Panc1 (cell line): ENCODE measurements at places on chromosomes 2 and 18. TPM values are rescaled to one million over a fixed set of nuclear protein-coding genes. Genes with fewer than 3 reads are reported as not detected.

DNA sequence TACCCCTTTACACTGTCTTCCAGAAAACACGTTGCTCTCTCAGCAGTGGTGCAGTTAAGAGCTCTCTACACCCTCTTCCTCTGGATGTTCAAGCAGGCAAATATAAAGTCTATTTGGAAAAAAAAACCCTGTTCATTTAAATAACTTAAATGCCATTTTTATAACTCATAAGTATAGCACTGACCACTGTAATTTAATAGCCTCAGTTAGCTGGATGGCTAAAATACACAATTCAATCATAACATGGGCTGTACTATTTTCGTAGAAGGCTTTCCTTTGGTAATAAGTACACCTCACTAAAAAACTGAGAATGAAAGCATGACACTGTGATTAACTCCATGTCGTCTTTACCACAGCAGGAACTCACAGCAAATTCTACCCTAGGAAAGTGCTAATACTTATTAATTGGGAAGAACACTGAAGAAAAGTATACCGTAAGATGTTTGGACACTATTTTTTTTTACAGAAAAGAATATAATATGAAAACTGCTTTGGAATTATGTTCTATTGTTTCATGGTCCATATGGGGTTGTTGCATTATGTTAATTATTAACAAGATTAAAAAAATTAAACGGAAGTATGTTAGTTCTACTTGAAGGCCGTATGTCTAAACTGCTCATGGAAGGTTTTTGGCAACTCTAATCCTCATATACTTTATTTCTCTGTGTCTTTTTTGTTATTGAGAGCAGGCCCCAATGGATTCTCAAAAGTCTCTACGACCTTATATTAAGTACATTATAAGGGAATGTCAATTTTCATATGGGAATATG lies 269.1 kb downstream of the ZNF385B start:
- H3K4me3 ChIP-seq = no peak overlapping the region
- no peaks in the 10 kb centered on the region for H3K27me3 ChIP-seq
- H3K36me3 ChIP-seq = no peaks in the 10 kb centered on the region
- H3K27ac ChIP-seq = no peak overlapping the region
- no peak for DNase-seq

Gene NEU2
- total RNA-seq = not detected

Gene TMEM247
- total RNA-seq = not detected

- H3K36me3 ChIP-seq = no peaks in the 10 kb centered on the region
- no peak overlapping the region for H3K27ac ChIP-seq
- H3K4me3 ChIP-seq = no peak overlapping the region
- no peak for DNase-seq
- no peaks in the 10 kb centered on the region for H3K4me1 ChIP-seq
Observed at GRCh38 chr18:7329016-7329415, 98.1 kb downstream of the LRRC30 start.

- no peaks in the 10 kb centered on the region for H3K27me3 ChIP-seq
- no peak overlapping the region for H3K4me3 ChIP-seq
- no peak for DNase-seq
- H3K4me1 ChIP-seq = no peaks in the 10 kb centered on the region
- H3K36me3 ChIP-seq = no peaks in the 10 kb centered on the region
- H3K27ac ChIP-seq = no peak overlapping the region
Observed at GRCh38 chr2:155389224-155389623, 690.7 kb downstream of the KCNJ3 start.

DNA sequence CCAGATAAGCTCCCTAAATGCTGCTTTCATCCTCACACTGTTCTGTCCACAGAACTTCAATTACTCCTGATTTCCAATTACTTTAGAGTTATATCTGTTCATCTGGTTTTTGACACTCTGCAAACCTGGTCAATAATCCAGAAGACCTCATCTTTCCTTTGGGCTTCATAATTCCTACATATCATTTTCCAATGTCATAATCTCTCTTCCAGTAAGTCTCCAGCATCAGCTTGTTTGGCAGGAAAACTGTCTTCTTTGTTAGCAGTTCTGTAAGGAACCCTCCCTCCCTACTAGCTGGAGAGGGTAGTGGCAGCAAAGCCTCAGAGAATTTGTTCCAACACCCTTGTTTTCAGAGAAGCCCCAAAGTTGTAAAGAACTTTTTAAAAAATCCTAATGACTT lies 11.9 kb upstream of the SLC14A1 start:
- no peak overlapping the region for H3K27ac ChIP-seq
- no peaks in the 10 kb centered on the region for H3K4me1 ChIP-seq
- no peak overlapping the region for H3K4me3 ChIP-seq
- H3K36me3 ChIP-seq = no peaks in the 10 kb centered on the region

- H3K27me3 ChIP-seq = no peaks in the 10 kb centered on the region
- no peak overlapping the region for H3K4me3 ChIP-seq
- no peaks in the 10 kb centered on the region for H3K36me3 ChIP-seq
- no peak for DNase-seq
- no peaks in the 10 kb centered on the region for H3K4me1 ChIP-seq
Observed at GRCh38 chr18:62847081-62847480, 131.7 kb downstream of the PHLPP1 start.

DNA sequence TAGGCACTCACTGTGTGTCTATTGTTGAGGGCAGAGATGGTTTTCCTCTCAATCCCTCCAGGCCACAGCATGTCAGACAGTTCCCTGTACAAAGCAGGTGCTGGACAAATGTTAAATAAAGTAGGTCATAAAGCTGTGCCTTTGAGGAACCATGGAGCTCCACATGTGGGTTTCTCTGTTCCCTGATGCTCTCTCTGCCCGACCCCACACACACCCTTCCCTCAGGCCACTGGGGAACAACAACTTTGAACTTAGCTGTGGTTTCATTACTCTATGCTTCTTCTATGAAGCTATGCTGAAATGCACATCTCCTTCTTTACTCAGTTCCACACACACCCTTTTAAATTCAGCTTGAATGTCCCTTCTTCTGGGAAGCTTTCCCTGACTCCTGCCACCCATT lies 415.3 kb downstream of the HRH4 start:
- H3K27me3 ChIP-seq = no peaks in the 10 kb centered on the region
- H3K36me3 ChIP-seq = no peaks in the 10 kb centered on the region
- H3K4me1 ChIP-seq = no peaks in the 10 kb centered on the region
- no peak overlapping the region for H3K4me3 ChIP-seq
- no peak for DNase-seq

DNA sequence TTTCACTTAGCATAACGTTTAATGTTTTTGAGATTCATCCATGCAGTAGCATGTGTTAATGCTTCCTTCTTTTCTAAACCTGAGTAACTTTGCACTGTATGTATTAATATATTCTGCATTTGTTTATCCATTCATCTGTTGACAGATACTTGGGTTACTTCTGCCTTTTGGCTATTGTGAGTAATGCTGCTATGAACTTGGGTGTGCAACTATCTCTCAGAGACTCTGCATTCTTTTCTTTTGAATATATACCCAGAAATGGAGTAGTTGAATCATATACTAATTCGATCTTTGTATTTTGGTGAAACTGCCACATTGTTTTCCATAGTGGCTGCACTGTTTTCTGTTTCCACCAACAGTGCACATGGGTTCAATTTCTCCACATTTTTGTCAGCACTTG lies 128.3 kb downstream of the SH3BP4 start:
- no peaks in the 10 kb centered on the region for H3K27me3 ChIP-seq
- no peak for DNase-seq
- no peaks in the 10 kb centered on the region for H3K36me3 ChIP-seq
- no peak overlapping the region for H3K4me3 ChIP-seq

GRCh38 chr2:217162533-217162932 lies 302.7 kb upstream of the TNP1 start:
- no peak overlapping the region for H3K27ac ChIP-seq
- H3K4me3 ChIP-seq = no peak overlapping the region
- H3K36me3 ChIP-seq = no peaks in the 10 kb centered on the region
- DNase-seq = no peak

Gene ALPP
- total RNA-seq = 7.3 TPM

Gene SCYGR4
- total RNA-seq = not detected

- no peak overlapping the region for H3K27ac ChIP-seq
- H3K27me3 ChIP-seq = no peaks in the 10 kb centered on the region
- DNase-seq = no peak
- H3K36me3 ChIP-seq = no peaks in the 10 kb centered on the region
Observed at GRCh38 chr18:52395146-52395852, 55.3 kb downstream of the DCC start.

GRCh38 chr18:11529081-11529480 lies 80.3 kb upstream of the SLC35G4 start:
- H3K36me3 ChIP-seq = no peaks in the 10 kb centered on the region
- no peaks in the 10 kb centered on the region for H3K4me1 ChIP-seq
- no peak overlapping the region for H3K27ac ChIP-seq
- H3K27me3 ChIP-seq = no peaks in the 10 kb centered on the region; the same call in 1 of the 2 replicates

DNA sequence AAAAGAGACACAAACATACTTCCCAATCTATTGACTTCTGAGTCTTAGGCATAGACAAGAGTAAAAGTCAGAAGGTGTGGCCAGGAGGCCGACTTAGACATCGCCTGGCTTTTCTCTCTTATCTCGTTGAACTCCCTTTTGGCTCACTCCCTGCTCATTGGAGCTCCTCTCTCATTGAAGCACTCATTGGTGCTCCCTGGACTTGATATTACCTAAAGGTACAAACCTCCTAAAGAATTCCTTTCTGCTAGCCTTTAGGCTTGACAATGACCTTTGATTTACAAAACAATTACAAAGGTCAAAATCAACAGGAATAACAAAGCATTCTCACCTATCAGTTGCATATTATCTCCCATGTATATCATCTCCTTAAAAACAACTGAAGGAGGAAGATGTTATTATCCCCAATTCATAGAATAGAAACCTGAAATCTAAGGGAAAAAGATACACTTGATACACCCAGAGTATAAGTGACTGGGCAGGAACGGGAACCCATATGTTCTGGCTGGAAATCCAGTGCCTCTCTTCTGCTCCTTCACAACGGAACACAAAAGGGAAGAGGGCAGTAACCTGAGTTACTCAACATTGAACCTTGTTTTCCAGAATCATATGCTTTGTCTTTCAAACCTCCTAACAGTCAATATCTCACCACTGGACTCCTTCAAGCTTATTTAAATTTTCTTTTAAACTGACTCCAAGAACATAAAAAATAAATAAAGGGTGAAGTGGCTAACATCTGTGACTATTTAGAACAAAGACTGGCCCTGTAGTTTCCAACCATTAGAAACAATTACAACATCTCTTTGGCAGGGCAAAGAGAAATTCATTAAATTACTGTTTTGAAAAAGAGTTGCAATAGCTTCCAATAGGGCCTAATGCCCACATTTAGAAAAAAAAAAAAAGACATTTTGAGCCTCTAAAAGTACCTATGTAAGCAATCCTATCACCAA lies 1247.9 kb downstream of the LRP1B start:
- DNase-seq = no peak
- no peaks in the 10 kb centered on the region for H3K27me3 ChIP-seq
- no peak overlapping the region for H3K27ac ChIP-seq

Gene PTPN18
- total RNA-seq = 35.3 TPM

- no peaks in the 10 kb centered on the region for H3K4me1 ChIP-seq
- no peak for DNase-seq
- no peak overlapping the region for H3K4me3 ChIP-seq
- H3K27ac ChIP-seq = no peak overlapping the region
- H3K36me3 ChIP-seq = no peaks in the 10 kb centered on the region
Observed at GRCh38 chr18:4888251-4889040, 308.6 kb downstream of the AKAIN1 start.

DNA sequence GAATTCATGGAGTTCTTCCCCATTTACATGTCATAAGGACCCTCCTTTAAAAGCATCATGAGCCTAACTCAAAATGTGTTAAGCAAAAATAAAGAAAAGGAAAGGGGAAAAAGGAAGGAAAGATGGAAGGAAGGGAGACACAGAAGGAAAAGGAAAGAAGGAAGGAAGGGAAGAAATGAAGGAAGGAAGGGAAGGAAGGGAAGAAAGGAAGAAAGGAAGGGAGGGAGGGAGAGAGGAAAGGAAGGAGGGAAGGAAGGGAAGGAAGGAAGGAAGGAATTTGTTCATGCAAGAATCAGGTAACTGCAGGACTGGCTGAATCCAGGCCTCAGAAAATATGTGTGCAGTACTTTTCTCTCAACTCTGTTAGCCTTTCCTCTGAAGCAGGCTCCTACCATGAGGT lies 32.0 kb downstream of the KIAA2012 start:
- no peak for DNase-seq
- H3K27ac ChIP-seq = no peak overlapping the region
- no peaks in the 10 kb centered on the region for H3K27me3 ChIP-seq
- H3K4me1 ChIP-seq = no peaks in the 10 kb centered on the region; the same call in 1 of the 2 replicates
- no peaks in the 10 kb centered on the region for H3K36me3 ChIP-seq
- no peak overlapping the region for H3K4me3 ChIP-seq

DNA sequence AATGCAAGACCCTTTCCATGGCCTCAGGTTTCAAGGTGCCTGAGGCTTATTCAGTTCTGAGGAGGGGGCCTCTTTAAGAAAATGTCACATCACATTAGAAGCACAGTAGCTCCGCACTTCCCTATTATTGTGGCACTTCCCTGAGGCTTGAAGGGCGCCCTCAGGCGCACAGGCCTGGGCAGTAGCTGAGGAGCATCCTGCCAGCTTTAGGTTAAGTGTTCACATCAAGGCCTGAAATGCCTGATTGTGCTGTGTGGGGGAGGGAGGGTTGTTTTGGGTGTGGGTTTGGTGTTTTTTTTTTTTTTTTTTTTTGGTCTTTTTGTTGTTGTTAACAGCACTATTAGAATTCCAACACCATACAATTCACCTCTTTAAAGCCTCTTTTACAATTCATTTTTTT lies 107.9 kb downstream of the CABLES1 start:
- no peaks in the 10 kb centered on the region for H3K4me1 ChIP-seq
- no peaks in the 10 kb centered on the region for H3K36me3 ChIP-seq
- DNase-seq = no peak
- no peaks in the 10 kb centered on the region for H3K27me3 ChIP-seq

DNA sequence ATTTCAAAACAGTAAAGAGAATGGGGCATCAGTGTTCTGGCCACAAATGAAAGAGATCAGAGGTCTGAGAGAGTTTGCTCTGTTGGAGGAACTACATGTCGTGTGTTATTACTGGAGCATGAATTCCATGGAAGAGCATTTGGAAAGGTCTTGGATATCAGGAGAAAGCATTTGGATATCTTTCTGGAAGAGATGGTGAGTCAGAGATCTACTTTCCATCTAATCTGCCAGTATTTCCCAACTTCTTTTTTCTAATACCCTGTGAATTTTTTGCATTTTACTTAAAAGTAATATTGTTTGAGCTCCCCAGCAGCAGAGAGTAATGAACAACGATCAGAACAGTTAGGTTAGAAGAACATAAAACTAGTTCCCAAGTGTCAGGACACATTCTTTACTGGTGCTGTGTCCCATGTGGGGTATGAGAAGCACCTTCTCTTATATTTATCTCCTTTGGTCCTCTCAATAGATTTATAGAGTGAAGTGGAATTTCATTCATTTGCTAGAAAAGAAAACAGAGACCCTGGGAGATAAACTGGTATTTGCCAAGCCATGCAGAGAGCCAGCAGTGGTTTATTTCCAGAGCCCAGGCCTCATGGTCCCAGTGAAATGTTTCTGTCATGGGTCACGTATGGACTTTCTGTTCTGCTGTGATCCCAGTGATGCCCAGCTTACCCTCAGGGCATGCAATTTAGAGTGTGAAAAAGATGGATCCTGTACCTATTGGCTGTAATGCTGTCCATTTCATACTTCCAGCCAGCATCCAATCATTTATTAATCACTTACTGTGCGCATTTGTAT lies 130.8 kb upstream of the NT5C1B start:
- no peaks in the 10 kb centered on the region for H3K4me1 ChIP-seq
- H3K4me3 ChIP-seq = no peak overlapping the region
- no peak for DNase-seq
- no peaks in the 10 kb centered on the region for H3K27me3 ChIP-seq

GRCh38 chr2:69774984-69775982 lies 33.3 kb downstream of the ANXA4 start:
- no peak for DNase-seq
- peaks cover 16% of the 10 kb centered on the region for H3K4me1 ChIP-seq
- H3K36me3 ChIP-seq = no peaks in the 10 kb centered on the region
- H3K27ac ChIP-seq = no peak overlapping the region
